ENCODE measurements at places on chromosomes 7 and 10.

- DNase-seq: no peak
- H3K4me1 ChIP-seq: no peaks in the 10 kb centered on the region
- H3K27ac ChIP-seq: no peak overlapping the region
Measured at GRCh38 chr7:84923348-84923747, 263.5 kb downstream of the SEMA3D start.

DNA sequence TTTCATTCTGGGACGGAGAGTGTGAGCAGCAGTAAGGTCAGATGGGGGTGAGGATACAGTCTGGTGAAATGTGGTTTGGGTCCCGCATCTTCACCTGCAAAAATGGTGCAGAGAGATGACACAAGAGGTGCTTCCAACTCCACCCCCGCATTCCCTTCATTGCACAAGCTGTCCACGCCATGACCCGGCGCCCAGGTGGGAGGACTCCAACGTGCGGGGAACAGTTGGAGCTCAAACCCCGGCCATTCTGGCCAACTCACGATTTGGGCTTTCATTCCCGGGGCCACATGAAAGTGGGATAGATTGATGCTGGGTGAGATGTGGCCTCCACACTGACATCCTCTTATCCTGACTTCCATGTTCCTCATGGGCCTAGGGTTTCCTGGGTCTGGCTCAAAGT lies 34.6 kb upstream of the ZNF273 start:
- no peak overlapping the region for H3K27ac ChIP-seq
- no peaks in the 10 kb centered on the region for H3K27me3 ChIP-seq
- H3K4me3 ChIP-seq: no peak overlapping the region
- H3K4me1 ChIP-seq: no peaks in the 10 kb centered on the region
- DNase-seq: peak; percentile 1
- H3K36me3 ChIP-seq: no peaks in the 10 kb centered on the region

DNA sequence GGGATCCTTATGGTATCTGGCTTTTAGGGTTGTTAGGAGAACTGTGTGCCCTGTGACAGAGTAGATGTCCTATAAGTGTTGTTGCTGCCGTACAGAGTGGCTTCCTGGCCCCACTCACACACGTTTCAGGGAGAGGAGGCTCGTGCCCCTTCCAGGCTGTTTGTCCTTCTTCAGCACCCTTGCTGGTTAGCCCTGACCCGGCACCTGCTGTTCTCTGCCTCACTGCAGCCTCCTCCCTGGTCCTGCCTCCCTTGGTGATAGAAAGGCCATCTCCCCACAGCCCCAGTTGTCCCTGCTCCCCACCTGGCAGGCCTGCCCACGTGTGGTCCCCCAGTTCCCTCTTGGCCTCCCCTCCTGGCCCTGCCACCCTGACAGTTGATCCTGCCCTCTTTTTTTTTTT lies 2.3 kb downstream of the CLIP2 start:
- H3K36me3 ChIP-seq: no peaks in the 10 kb centered on the region
- H3K4me1 ChIP-seq: peaks cover 54% of the 10 kb centered on the region

GRCh38 chr7:80771523-80771922 lies 133.1 kb downstream of the CD36 start:
- no peak overlapping the region for H3K27ac ChIP-seq
- H3K36me3 ChIP-seq: no peaks in the 10 kb centered on the region
- DNase-seq: no peak
- H3K27me3 ChIP-seq: no peaks in the 10 kb centered on the region

DNA sequence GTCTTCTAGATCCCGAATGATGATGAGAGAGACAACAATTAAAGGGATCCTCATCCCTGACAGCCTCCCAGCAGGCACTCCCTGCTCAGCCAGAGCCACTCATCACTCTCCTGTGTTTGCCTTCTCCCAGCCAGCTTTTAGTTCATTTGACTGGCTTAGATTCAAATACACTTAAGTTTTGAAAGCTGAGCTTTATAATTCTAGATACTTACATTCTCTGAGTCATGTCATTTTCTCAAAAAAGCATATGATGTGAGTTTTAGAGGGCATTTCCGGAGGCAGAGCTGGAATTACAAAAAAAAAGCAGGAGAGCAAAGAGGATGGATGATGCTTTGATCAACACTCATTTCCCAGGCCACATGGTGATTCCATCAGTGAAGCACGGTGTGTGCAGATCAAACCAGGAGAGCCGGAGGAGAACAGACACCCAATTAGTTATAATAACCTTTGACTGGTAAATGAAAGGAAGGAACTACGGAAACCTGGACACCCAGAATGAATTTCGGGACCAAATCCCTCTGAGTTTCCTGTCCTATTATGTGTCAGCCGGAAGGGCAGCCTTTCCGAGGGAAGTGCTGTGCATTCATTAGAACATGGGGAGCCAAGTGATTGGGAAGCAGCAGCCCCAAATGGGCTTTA lies 81.5 kb upstream of the HPS1 start:
- H3K36me3 ChIP-seq: no peaks in the 10 kb centered on the region
- no peaks in the 10 kb centered on the region for H3K4me1 ChIP-seq
- no peak overlapping the region for H3K4me3 ChIP-seq
- no peak overlapping the region for H3K27ac ChIP-seq

GRCh38 chr7:112447406-112447805 lies 2.9 kb upstream of the IFRD1 start:
- no peaks in the 10 kb centered on the region for H3K4me1 ChIP-seq
- H3K4me3 ChIP-seq: no peak overlapping the region
- H3K27ac ChIP-seq: no peak overlapping the region
- no peaks in the 10 kb centered on the region for H3K27me3 ChIP-seq

DNA sequence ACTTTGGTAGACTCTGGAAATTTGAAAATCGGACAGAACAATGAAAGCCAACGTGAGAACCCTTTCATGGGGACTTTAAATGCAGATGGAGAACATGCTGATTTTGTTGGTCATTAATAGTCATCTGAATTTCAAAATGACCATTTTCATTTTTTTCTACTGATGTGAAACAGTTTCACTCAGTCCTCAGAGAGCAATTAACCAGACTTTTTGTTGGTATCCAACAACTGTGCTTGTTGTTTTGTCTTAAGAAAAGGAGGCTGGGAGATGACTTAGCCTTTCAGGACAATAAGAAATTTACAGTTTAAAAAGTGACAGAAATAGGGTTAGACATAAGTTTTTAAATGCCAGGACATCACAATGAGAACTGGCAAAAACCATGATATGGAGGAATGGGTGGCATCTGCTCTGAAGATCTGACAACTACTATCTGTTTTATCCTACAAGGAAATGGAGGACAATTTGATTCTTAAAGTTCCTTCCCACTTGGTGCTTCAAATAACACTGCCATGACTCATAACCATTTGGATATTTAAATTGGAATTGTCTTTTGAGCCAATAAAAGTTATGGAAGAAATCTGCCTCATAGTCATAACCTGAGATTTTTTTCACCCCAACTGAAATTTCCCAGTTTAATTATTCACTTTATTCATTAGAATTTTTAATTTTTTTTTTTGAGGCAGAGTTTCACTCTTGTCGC lies 87.2 kb upstream of the HPS1 start:
- no peaks in the 10 kb centered on the region for H3K4me1 ChIP-seq
- H3K27ac ChIP-seq: no peak overlapping the region
- no peaks in the 10 kb centered on the region for H3K36me3 ChIP-seq

Data from tibial nerve (tissue), 4 donors.